Right renal pelvis (tissue), 4 donors: ENCODE measurements at places on chromosomes 7 and 10.

DNA sequence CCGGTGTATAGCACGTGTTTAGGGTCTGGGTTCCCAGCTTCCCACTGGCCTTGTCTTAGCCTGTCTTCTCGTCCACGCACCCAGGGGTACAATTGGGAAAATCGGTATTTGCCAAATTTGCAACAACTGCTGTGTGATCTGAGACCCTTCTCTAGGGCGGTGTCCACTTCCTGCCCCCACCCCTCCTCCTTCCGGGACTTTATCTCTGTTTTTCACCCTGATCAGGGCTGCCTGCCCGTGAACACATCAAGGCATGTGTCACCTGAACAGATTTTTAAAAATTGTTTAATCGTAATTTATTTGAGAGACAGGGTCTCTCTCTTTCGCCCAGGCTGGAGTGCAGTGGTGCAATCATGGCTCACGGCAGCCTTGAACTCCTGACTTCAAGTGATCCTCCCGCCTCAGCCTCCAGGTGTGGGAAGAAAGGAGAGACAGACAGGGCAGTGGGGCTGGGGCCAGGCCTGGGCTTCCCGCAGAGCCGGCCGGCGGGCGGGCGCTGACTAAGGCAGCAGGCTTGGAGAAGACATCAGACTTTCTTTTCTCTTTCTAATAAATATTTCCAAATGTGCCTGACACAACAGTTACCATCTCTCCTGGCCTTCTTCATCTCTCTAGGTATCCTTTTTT, 27.5 kb downstream of the ELFN1 start:
- DNase-seq: no peak

DNA sequence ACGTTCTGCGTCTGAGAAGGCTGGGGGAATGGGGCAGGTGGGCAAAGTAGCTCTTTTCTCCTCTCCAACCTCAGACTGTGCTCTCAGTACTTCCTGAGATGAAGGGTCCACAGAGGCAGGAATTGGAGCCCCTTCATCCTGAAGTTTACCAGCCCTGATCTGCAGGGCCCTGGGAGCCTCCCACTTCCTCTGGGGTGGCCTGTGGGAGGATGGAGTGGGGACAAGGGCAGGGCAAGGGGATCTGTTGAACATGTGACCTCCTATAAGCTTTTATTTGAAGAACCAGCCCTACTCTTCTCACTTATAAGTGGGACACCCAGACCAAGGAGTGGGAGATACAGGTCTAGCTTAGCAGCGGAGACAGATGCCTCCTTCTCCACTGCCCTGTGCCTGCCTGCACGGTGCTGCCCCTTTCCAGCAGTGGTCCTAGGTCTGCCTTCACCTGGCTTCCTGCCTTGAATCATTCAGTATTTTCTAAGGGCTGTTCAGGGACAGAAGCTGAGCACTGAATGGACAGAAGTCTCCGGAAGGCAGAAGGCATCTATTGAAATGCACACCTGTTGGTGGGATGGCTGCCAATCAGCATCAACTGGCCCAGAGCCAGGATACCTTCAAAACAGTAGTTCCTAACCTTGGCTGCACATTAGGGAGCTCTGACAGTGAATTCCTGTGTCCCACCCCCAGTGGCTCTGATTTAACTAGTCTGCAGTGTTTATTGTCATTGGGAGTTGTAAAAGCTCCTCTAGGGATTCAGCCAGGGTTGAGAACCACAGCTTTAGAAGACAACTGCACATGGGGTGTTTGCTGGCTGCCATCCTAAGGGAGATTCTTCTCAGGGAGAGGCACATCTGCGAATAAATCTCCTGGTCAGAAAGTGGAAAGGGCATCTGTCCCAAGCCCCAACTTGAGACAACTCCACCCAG, 2.7 kb upstream of the ARHGAP22 start:
- DNase-seq: no peak

- no peak for DNase-seq
Observed at GRCh38 chr10:132420469-132420980, 23.5 kb downstream of the PWWP2B start.

GRCh38 chr7:148709014-148709413, 10.3 kb downstream of the CUL1 start:
- no peak for DNase-seq

DNA sequence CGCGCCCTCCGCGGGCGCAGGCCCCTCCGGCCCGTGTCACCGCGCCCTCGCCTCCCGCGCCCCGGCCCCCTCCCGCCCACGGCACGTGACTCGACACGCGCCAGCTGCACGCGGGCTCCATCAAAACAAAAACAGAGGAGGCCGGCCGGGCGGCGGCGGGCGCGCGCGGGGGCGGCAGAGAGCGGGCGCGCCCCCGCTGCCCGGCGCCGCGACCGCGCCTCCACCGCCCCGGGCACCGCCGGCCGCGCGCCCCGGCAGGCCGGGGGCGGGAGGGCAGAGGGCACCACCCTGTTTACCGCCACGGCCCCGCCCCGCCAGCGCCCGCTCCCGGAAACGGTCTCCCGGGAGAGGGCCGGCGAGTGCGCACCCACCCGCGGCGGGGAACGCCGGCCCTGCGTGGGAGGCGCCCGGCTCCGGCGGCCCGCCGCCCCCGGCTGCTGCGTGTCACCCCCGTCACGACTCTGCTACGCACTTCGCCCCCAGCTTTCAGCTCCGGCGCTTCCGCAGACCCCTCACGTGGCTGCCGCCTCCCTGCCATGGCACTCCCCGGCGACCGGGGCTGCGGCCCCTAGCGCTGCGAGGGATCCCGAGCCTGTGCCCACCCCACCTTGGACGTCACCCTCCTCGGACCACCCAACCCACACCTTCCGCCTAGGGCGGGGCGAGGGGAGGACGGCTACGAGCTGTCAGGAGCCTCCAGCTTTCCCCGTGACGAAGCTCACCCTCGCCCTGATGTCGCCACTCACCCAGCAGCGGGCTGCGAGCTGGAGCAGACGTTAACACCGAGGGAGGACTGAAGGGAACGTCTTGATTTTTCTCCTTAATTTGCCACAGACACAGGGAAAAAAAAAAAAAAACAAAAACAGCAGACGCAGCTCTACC, 221.6 kb upstream of the MKLN1 start:
- DNase-seq: no peak

GRCh38 chr7:150728609-150729008, 8.6 kb upstream of the GIMAP5 start:
- no peak for DNase-seq

GRCh38 chr7:101226721-101227120, 8.8 kb downstream of the ZNHIT1 start:
- no peak for DNase-seq

GRCh38 chr10:6394084-6394483, 186.0 kb downstream of the PRKCQ start:
- no peak for DNase-seq

- no peak for DNase-seq
Observed at GRCh38 chr7:17176371-17177032, 122.0 kb upstream of the AHR start.

- no peak for DNase-seq
Observed at GRCh38 chr10:17475661-17476060, 21.3 kb upstream of the ST8SIA6 start.

DNA sequence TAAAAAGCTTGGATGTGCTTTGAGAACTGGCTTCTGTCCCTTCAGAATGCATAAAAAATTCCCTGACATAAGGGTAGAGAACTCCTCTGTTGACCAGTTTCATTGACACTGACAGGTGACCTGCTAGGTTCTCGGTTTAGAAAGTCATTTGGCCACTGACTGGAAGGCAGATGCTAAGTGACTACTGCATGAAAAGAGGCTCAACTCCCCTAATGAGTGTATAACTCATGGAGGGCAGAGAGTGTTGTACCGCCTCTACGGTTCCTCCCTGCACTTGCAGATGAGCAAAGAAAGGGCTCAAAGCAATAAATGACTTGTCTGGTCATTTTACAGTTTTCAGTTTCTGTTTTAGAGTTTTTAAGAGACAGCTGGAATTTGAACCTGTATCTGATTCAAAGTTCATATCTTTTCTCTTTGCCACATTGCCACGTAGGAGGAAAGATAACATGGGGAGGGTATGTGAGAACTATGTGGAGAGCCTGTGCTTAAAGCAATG, 2.9 kb upstream of the FGL2 start:
- DNase-seq: no peak

DNA sequence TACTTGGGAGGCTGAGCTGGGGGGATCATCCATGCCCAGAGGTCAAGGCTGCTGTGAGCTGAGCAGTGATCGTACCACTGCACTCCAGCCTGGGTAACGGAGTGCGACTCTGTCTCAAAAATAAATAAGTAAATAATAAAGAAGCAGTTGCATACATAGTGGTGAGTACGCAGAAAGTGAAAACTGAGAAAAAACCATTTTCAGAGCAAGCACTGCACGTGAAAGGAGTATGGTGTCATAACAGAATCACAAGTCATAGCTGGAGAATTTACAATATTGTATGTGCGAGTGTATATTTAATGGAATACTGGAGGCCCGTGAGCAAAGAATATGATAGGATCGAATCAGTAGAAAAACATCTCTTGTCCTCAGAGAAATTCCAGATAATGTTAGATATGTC, 22.3 kb downstream of the KIAA1217 start:
- DNase-seq: no peak

- no peak for DNase-seq
Observed at GRCh38 chr7:3300221-3300650, 816 bp upstream of the SDK1 start.

DNA sequence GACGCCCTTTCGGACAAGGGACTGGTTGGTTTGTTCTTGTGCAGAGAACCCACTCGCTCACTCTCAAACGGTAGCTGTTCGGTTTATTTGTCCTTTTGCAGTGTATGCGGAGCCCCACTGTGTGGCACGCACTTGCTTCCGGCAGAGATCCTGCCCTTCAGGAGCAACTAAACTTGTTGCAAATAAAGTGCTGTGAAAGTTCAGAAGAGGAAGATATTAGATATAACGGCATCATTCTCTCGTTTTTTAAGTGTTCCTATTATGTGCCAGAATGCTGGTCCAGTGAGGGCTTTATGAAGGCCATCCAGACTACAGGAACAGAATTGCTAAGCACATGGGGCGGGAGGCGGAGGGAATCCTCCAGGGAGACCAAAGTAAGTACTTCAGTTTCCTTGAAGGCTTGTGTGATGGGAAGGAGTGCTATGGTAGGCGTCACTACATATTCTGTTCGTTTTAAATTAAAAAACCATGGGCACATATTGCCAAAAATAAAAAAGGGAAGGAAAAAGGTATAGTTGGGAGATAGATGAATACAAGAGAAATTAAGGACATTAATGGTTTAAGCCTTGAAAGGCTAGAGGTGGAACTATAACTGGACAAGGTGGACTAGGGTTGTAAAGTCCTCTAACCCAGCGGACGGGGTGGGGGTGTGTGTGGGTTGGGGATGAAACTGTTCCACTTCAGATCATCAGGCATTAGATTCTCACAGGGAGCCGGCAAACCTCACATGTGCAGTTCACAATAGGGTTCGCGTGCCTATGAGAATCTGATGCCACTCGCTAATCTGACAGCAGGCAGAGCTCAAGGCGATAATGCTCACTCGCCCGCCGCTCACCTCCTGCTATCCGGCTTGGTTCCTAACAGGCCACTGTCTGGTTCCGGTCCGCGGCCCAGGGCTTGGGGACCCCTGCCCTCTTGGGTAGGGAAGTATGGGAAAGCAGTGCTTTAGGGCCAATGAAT, 704 bp upstream of the ERLIN1 start:
- no peak for DNase-seq

- no peak for DNase-seq
Observed at GRCh38 chr10:25048450-25048849, 32.0 kb downstream of the THNSL1 start.

GRCh38 chr7:20865684-20866083, 79.0 kb upstream of the SP8 start:
- no peak for DNase-seq
